Body of pancreas (tissue), 4 donors: ENCODE measurements at places on chromosomes 6 and 20. TPM values are rescaled to one million over a fixed set of nuclear protein-coding genes. Genes with fewer than 3 reads are reported as not detected.
A peak's percentile ranks its signal among the peaks of the same experiment; 100 is the strongest.

DNA sequence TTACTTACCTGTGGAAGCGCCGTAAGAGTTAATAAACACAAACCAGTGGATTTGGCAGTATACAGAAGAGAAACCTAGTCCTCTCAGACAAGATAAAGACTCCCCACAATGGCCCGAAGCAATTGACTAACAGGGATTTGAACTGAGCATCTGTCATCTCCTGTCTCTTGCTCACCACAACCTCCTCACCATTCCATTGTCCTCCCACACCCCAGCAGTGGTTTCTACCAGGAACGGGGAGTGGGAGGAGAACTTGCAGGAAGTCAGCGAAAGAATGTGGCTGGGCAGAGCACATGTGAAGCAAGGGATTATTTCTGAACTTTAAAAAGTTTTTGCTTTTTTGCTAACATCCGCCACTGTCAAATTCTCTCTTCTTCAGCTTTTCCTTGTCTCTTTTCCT lies 24.6 kb upstream of the TAAR1 start:
- no peak overlapping the region for H3K4me3 ChIP-seq
- DNase-seq = no peak
- no peaks in the 10 kb centered on the region for H3K4me1 ChIP-seq
- no peak overlapping the region for H3K27ac ChIP-seq
- H3K36me3 ChIP-seq = no peaks in the 10 kb centered on the region

GRCh38 chr6:73394577-73395354 lies at the start of gene DDX43:
Gene DDX43, plus strand, starts transcription at chr6:73394828. Its CDS starts 78 bp downstream, at chr6:73394906.
- H3K27me3 ChIP-seq = no peaks in the 10 kb centered on the region
- DNase-seq = peak; percentile 83
- H3K4me3 ChIP-seq = no peak within 1 kb of the TSS
- H3K27ac ChIP-seq = peak within 1 kb of the TSS; percentile 87
- H3K36me3 ChIP-seq = no peaks in the 10 kb centered on the region

- H3K36me3 ChIP-seq = no peaks in the 10 kb centered on the region
- no peaks in the 10 kb centered on the region for H3K27me3 ChIP-seq
- no peak overlapping the region for H3K4me3 ChIP-seq
- peak overlapping the region; percentile 73 for H3K27ac ChIP-seq
These were observed 69.6 kb downstream of the SSR1 start for GRCh38 chr6:7243179-7243981.

Gene POPDC3
- total RNA-seq = not detected

Gene PBOV1
- not detected for total RNA-seq

GRCh38 chr20:18983796-18984195 lies 170.2 kb downstream of the SCP2D1 start:
- no peaks in the 10 kb centered on the region for H3K36me3 ChIP-seq
- DNase-seq = peak; percentile 29
- no peaks in the 10 kb centered on the region for H3K4me1 ChIP-seq

DNA sequence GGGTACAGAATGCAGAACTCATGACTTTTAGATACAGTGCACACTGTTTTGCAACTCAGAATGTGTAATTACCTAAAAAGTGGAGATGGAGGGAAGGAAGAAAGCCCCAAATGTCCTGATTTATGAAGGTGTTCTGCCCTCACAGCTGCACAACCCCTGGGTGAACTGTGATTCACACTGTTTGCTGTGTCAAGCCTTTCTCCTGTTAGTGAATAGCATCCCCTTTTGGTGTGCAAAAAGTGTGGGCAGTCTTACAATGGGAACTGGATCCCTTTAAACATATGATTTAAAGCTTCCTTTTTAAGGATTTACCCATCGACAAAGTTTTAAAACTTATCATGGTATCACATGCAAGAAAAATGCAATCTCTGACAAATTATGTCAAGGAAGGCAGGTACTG lies 633.4 kb upstream of the EPHA7 start:
- H3K4me3 ChIP-seq = no peak overlapping the region
- no peaks in the 10 kb centered on the region for H3K4me1 ChIP-seq
- no peak overlapping the region for H3K27ac ChIP-seq
- H3K36me3 ChIP-seq = no peaks in the 10 kb centered on the region
- DNase-seq = no peak

DNA sequence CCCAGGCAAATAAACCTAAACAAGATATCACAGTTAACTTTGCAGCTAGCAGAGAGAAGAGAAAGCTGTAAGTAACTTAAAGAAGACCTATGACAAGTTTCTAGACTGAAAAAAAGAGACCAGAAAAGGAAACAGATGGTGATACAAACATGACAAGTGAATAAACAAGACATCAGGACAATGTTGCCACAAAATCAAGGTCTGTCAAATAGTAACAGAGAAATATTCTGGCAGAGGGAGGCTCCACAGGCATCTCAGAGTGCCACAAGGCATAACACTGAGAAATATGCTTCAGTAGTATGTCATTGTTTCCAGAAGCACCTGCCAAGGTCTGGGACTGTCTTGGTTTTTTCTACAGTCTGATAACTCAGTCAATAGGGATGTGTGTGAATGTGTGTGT lies 332.2 kb downstream of the KHDRBS2 start:
- no peak for DNase-seq
- H3K4me1 ChIP-seq = no peaks in the 10 kb centered on the region
- H3K27ac ChIP-seq = no peak overlapping the region
- no peaks in the 10 kb centered on the region for H3K36me3 ChIP-seq
- H3K27me3 ChIP-seq = no peaks in the 10 kb centered on the region

Gene THEMIS
- total RNA-seq = 0.52 TPM

DNA sequence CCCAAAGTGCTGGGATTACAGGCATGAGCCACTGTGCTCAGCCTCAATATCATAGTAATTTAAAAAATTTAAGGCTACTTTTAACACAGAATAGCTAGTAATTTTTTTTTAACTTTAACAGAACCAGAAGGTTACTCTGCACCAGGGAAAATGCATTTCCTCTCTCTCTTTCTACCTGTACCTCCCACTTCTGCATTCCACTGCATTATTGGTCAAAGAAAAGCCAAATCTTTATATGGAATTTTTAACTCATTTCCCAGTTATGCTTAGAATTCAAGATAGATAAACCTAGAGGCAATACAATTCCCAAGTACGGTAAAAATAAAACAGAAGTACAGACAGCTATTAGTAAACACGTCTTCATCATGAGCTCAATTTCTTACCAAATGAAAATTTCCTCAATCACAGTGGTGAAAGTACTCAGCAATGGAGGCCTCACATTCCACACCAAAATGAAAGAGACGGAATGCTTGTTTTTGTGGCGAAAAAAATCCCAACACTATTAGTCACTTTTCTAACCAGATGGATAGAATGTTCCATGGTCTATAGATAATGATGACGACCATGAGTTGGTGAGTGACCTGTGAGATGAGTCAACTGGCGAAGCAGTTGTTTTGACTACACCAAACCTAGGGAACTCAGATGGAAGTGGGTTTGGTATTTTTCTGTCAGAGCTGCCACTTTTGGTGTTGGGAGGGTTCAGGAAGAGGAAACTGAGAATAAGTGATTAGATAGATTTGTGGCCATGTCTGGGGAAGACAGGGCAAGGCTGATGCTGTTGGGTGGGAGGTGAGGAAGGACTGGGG lies 104.7 kb upstream of the SGK1 start:
- DNase-seq = no peak
- H3K27ac ChIP-seq = no peak overlapping the region
- H3K36me3 ChIP-seq = no peaks in the 10 kb centered on the region
- no peaks in the 10 kb centered on the region for H3K4me1 ChIP-seq
- no peaks in the 10 kb centered on the region for H3K27me3 ChIP-seq
- H3K4me3 ChIP-seq = no peak overlapping the region

Gene GTSF1L
- not detected for total RNA-seq

DNA sequence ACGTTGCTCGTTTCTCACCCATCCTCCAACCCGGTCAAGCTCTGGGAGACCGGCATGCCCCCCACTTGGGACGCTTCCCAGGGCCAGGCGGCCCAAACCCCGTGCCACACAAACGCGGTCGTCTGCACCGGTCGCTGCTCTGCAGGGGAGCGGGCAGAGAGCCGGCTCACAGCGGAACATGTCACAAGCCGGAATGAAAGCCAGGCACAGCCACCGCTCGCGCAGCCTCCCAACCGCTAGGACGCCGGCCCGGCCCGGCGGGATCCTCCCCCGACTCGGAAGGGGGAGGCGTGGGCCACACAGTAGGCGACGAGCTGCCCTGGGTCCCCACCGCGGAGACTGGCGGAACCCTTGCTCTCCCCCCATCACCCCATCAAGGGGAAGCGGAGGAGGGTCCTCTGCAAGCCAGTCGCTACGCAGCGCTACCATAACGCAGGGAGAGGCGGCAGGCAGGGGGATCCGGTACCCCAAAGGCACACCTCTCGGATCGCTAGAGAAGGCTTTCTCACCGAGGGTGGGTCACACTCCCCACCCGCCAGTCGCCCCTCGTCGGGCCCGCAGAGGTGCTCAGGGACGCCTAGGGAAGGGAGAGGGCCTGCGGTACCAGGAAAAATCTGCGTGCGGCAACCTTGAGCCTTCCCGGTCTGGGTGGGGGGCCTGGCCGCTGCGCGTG lies 768.4 kb upstream of the DEFB115 start:
- H3K36me3 ChIP-seq = no peaks in the 10 kb centered on the region
- no peak overlapping the region for H3K4me3 ChIP-seq
- no peak for DNase-seq

DNA sequence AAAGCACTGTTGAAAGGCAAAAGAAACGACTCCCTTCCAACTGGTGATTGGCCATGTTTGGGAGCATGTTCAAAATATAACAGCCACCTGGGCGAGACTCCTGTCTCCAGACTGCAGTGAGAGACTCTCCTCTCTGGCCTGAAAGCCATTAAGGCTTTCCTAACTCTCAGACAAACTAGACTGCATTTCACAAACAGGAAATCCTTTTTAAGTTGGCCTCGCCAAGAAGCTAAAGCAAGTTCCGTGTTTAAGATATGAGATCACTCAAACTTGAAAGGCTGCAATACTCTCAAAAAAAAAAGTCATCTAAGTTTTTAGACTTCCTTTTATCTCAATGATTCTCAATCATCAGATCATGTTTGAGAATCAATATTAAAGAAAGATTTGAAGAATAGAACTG lies 117.0 kb downstream of the TFAP2A start:
- DNase-seq = no peak
- H3K4me1 ChIP-seq = no peaks in the 10 kb centered on the region
- no peaks in the 10 kb centered on the region for H3K36me3 ChIP-seq

DNA sequence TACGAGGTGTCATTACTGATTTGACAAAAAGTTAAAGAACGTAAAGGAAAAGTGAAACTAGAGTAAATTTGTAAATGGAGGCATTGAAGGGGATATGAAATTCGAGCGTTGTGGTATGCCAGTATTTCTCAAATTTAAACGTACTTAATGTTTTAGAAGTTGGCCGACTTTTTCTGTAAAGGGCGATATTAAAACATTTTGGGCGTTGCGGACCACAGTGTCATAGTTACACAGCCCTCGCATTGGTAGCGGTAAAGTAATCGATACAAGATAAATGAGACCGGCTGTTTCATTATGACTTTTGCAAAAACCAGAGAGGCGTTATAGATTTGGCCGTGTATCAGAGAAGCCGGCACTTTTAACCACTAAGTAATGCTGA lies 39.6 kb downstream of the OR2B2 start:
- peaks cover 13% of the 10 kb centered on the region for H3K27me3 ChIP-seq
- H3K4me3 ChIP-seq = no peak overlapping the region
- no peak overlapping the region for H3K27ac ChIP-seq
- peaks cover 17% of the 10 kb centered on the region for H3K4me1 ChIP-seq
- no peak for DNase-seq

GRCh38 chr6:11700118-11700718 lies 78.4 kb downstream of the ADTRP start:
- peak; percentile 34 for DNase-seq
- no peak overlapping the region for H3K4me3 ChIP-seq
- H3K27ac ChIP-seq = no peak overlapping the region

GRCh38 chr20:49545572-49545971 lies 22.4 kb downstream of the PTGIS start:
- H3K27ac ChIP-seq = no peak overlapping the region
- H3K36me3 ChIP-seq = no peaks in the 10 kb centered on the region
- DNase-seq = no peak
- no peaks in the 10 kb centered on the region for H3K27me3 ChIP-seq

Gene BLTP3A
- total RNA-seq = 10.1 TPM

GRCh38 chr6:40274058-40274457 lies 313.1 kb downstream of the LRFN2 start:
- peak overlapping the region; percentile 42 for H3K27ac ChIP-seq
- no peak overlapping the region for H3K4me3 ChIP-seq
- H3K4me1 ChIP-seq = peaks cover 19% of the 10 kb centered on the region
- DNase-seq = no peak
- no peaks in the 10 kb centered on the region for H3K27me3 ChIP-seq

Gene ZNF391
- total RNA-seq = 3.1 TPM

DNA sequence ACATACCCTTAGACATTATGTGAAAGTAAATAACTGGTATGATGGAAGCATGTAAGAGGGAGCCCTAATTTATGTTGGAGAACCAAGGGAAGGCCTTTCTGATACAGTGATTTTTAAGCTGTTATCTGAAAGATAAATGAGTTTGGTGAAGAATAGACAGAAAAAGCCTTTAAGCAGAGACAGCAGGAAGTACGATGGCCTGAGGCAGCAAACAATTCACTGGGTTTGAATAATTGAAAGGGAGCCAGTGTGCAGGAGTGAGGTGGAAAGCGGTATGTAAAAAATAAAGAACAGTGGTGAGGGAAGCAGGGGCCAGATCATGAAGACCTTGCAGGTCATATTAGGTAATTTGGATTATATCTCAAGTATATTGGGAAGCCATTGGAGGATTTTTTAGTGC lies 4.1 kb upstream of the RAB23 start:
- H3K36me3 ChIP-seq = no peaks in the 10 kb centered on the region
- no peaks in the 10 kb centered on the region for H3K4me1 ChIP-seq

DNA sequence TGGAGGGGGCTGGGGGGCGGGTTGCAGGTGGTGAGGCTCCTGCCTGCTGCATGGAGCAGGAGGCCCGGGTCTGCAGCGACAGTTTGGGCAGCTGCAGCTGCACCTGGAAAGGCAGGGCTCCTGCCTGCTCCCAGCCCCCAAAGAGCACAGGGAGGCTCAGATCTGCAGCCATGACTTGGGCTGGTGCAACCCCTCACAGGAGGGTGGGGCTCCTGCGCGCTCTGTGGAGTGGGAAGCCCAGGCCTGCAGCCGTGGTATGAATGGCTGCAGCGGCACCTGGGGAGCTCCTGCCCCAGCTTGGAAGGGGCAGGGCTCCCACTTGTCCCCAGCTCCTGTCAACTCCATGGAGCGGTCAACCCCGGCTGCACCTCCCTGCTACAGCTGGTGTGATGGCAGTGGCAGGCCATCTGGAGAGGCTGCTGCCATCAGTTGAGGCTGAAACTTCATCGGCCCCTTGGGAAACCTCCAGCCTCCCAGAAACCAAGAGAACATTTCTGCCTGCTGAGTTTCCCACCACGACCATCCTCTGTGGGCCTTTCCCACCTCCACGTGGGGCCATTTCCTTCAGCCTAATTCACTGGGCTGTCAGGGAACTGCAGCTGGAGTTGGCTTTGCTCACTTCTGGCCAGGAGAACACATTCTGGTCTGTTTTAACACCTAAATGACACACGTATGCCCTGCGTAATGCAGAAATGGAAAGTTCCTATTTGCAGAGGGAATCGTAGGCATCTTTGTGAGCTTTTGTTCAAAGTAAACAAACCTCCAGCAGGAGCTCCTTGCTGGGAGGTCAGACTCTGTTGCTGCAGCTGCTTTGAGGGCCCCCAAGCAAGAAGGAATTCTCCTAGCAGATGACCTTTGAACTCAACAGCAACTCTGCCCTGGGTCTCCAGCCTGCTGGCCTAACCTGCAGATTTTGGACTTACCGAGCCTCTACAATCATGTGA lies 429.0 kb downstream of the PREX1 start:
- H3K27ac ChIP-seq = peak overlapping the region; percentile 17
- H3K27me3 ChIP-seq = no peaks in the 10 kb centered on the region
- H3K36me3 ChIP-seq = no peaks in the 10 kb centered on the region
- no peak overlapping the region for H3K4me3 ChIP-seq
- peaks cover 21% of the 10 kb centered on the region for H3K4me1 ChIP-seq

- no peaks in the 10 kb centered on the region for H3K4me1 ChIP-seq
- no peak overlapping the region for H3K27ac ChIP-seq
- no peaks in the 10 kb centered on the region for H3K36me3 ChIP-seq
- no peak overlapping the region for H3K4me3 ChIP-seq
- no peaks in the 10 kb centered on the region for H3K27me3 ChIP-seq
These were observed 47.4 kb upstream of the DSN1 start for GRCh38 chr20:36820928-36821327.
